Neural progenitor cell (in vitro differentiated cells): ENCODE measurements at places on chromosomes 2 and 18.

GRCh38 chr2:120369250-120369649 is 23.3 kb downstream of the INHBB start:
- no peak for DNase-seq

GRCh38 chr18:24153397-24153796 is 14.5 kb downstream of the CABYR start:
- no peak for DNase-seq

- DNase-seq: no peak
Observed at GRCh38 chr2:199987586-199987985, 32.2 kb downstream of the MAIP1 start.

DNA sequence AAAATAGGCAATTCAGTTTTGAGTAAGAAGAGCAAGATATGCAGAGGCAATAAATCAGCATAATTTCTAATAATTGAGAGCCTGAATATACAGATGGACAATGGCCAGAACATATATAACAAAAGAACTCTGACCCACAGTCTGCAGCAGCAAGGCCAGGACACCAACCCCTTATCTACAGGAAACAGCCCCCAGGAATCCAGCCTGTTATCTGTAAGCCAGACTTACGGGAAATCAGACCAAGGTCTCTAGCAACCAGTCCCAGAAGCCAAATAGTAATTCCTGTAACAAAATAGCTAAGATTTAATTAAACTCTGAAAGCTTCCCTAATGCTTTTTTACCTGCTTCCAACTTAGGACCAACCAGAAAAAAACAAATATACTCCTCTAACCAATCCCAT is 434.5 kb upstream of the GYPC start:
- no peak for DNase-seq

DNA sequence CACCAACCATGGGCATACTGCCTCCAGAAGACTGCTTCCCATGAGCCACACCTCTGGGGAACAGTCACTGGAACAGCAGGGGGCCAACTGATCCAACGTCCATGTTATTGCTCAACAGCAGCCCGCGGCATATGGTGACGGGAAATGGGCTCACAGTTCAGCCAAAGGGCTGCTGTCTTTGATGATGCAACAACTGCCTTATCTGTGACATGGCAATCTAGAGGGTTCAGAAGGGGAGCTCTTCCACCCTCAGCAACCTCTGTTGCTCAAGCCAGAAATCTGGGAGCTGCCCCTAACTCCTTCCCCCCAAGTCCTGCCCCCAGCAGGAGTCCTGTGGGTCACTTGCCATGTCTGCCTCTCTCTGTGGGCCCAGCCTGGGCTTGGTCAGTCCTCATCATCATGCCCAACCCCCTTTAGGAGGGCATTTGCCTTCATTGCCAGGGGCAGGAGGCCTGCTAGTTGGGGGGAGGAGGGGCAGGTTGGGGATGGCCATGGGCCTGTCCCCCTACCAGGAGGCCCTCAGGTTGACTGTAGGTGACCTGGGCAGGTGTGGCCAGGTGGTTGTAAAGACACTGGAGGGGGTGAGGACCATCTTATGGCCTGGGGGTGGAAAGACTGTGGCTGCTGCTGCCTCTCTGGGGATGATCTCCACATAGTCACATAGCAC is 212.9 kb downstream of the CYP26B1 start:
- DNase-seq: no peak

DNA sequence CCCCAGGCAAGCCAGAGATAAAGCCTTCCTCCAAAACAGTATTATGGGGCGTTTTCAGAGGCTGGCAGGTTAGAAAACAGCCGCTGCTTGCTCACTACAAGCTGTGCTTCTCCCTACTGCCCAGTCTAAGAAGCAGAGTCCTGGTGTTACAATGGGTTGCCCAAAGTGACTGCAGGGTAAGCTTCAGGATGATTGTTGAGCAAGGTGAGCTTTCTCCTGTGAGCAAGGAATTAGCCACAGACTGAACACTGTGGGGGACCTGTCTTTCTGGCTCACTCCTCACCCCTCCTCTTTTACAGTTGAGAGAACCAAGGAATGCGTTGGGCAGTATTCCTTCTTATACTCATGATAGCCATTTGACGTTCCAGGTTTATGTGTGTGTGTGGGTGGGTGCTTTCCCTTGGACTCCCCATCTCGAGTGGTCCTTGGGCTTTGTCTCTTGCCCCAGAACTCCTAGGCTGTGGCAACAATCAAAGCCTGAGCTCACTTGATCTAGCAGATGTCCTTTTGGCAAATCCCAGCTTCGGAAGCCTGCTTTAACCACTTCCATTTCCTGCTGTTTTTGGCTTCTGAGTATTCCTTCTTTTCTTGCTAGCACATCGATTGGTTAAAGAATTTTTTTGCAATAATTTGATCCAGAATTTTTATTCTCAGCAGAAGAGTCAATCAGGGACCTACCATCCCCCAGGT is 47.5 kb downstream of the KDM3A start:
- no peak for DNase-seq
